ENCODE measurements at places on chromosomes 5 and 9. TPM values are rescaled to one million over a fixed set of nuclear protein-coding genes. Genes with fewer than 3 reads are reported as not detected.

The NEUROG1 gene
- not detected for total RNA-seq

The SPEF2 gene
- 13.0 TPM for total RNA-seq

GRCh38 chr9:78213712-78214111, 22.2 kb upstream of the CEP78 start:
- DNase-seq, result no peak

GRCh38 chr9:98673681-98674080, 35.1 kb downstream of the GABBR2 start:
- DNase-seq, result no peak

The TOR4A gene
- total RNA-seq, result 6.8 TPM

GRCh38 chr5:142014911-142015584, 2.2 kb upstream of the GNPDA1 start:
- peak; percentile 72 for DNase-seq

- DNase-seq, result no peak
Observed at GRCh38 chr9:92474587-92474986, 7.7 kb downstream of the ASPN start.

All from activated CD4-positive, alpha-beta memory T cell treated with anti-CD3 and anti-CD28 coated beads for 36 hours (primary cell).